Activated CD4-positive, alpha-beta T cell treated with anti-CD3 and anti-CD28 coated beads for 4 hours (primary cell): ENCODE measurements at places on chromosomes 6 and 20.

DNA sequence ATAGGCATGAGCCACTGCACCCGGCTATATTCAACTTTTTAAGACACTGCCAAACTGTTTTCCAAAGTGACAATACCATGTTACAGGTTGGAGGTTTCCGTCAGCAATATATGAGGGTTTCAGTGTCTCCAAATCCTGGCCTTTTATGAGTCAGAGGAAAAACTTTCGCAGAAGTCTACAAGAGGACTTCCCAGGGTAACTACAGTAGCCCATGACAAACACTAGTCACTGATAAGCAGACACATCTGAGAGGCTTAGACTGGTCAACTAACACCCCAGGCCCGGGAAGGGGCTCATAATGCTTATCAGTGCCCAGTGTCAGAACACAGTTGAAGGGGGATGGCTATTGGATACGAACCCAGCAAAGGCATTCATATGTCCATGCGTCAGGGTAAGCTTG is 85.4 kb downstream of the SOX4 start:
- no peak for DNase-seq

DNA sequence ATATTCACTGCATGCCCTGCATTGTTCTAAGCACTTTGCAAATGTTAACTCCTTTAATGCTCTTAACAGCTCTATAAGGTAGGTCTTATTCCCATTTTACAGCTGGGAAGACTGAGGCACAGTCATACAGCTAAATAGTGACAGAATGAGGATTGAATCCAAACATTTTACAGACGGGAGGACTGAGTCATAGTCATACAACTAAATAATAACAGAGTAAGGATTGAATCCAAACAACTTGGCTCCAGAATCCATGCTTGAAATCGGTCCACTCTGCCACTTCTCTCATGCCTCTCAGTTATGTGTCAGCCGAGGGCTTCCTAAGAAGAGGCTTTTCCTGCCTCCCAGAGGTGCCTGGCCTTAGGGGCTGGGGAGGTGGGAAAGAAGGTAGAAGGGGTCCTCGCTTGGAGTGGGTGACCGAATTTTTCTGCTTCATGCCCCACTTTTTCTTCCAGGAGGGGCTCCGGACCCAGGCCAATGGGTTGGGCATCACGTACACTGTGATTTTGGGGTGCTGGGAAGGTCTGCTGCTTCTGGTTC is 137.4 kb upstream of the RNF24 start:
- DNase-seq = no peak

- DNase-seq = no peak
Observed at GRCh38 chr6:76837564-76837963, 625.7 kb downstream of the HTR1B start.

- DNase-seq = no peak
Observed at GRCh38 chr6:41426438-41426851, 91.0 kb downstream of the NCR2 start.

DNA sequence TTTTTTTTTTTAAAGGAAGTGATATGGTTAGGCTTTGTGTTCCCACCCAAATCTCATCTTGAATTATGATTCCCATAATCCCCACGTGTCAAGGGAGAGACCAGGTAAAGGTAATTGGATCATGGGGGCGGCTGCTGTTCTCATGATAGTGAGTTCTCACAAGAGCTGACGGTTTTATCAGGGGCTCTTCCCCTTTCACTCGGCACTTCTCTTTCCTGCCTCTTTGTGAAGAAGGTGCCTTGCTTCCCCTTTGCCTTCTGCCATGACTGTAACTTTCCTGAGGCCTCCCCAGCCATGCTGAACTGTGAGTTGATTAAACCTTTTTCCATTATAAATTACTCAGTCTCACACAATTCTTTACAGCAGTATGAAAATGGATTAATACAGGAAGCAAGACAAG is 64.3 kb downstream of the ZFP64 start:
- DNase-seq = no peak

DNA sequence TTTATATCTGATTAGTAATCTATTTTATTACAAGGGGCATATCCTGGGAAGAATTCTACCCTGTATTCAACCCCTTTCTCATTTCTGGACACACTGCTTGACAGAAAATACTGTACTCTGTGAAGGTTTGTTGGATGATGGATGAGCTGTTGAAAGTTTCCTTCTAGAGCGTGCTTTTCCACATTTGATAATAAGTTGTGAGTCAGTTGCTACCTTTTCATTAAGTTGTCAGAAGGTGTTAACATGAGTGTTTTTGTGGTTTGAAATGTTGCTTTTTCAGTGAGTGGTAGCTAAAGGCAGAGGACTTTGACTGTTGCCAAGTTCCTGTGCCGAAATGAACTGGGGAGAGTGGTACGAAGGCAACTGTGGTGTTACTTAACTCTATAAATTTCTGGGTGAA is 3.9 kb upstream of the ECI2 start:
- DNase-seq = no peak

- DNase-seq = no peak
Observed at GRCh38 chr20:49914310-49915117, 815 bp downstream of the SPATA2 start.
